ENCODE measurements at places on chromosomes 11 and 22.
A peak's percentile ranks its signal among the peaks of the same experiment; 100 is the strongest.

- no peak for DNase-seq
Observed at GRCh38 chr11:4030197-4030596, 64.4 kb upstream of the RRM1 start.

- DNase-seq = no peak
Observed at GRCh38 chr11:71060391-71060791, 192.0 kb downstream of the SHANK2 start.

DNA sequence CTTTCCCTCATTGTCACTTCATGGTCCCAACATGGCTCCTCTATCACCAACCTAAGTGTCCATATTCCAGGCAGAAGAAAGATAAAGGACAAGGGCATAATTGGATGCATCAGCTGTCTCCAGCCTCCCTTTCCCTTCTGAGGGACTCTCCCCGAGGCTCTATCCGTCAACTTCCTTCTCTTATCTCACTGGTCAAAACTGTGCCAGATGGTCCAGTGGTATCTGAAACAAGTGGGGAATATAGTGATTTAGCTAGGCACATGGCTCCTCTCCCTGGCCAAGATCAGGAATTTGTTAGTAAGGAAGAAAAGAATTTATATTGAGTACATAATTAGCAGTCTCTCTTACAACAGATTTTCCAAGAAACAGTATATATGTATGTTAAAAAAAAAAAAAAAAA is 12.6 kb upstream of the SPON1 start:
- DNase-seq = no peak

DNA sequence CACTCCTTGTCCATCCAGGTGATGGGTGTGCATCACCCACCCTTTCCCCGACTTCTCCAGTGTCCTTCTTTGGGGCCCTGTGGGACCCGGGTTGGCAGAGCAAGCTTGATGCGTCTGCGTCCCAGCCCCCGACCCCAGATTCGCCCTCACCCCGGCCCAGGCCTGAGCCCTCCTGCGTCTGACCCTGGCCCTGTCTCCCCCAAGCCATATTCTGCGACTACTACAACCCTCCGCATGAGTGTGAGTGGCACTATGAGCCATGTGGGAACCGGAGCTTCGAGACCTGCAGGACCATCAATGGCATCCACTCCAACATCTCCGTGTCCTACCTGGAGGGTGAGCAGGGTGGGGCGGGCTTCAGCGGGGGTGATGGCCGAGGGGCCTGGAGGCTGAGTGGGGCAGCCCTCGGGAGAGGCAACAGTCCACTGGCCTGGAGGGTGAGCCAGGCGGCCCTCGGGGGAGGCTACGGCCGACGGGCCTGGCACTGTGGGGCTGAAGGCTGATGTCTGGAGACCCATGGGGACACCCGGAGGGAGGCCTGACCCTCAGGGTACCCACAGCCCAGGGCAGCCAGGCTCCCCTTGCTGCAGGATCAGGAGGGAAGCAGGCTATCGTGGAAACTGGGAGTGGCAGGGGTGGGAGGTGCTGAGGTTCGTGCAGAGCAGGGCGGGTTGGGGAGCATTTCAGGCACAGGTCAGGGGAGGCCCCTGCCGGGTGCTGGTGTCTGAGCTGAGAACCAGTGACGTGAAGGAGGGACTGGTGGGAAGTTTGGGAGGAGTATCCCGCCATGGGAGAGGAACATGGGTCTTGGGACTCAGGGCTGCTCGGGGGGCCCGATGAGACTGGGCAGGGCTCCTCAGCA is 15.3 kb downstream of the MUC2 start:
- DNase-seq = no peak

DNA sequence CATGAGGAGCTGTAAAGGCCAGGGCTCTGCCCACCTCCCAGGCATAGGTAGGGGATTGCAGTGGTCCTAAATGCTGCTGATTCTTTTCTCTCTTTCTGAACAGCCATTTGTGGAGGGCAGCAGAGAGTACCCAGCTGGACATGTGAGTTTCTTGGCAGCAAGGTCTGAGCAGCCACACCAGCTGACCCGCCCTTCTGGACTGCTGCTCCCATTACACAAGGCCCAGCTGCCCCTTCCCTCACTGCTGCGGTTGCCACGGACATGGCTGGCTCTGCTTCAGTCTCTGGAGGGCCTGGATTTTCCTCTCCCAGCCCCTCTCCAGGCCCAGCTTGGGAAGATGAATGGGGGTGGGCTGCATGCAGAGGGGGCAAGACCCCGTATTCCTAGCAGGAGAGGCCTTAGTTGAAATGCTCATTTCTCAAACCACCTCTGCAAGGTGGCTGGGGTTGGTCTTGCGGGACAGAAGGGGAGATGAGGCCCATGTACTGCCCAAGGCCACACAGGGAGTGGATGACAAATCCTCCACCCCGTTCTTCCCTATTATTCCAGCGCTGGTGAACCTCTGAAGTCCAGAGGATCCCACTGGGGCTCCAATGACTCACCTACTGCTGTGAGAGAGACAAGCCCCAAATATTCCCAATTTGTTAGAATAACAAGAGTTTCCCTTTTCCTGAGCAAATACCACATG is 4.6 kb downstream of the LGALS12 start:
- DNase-seq = peak; percentile 71

DNA sequence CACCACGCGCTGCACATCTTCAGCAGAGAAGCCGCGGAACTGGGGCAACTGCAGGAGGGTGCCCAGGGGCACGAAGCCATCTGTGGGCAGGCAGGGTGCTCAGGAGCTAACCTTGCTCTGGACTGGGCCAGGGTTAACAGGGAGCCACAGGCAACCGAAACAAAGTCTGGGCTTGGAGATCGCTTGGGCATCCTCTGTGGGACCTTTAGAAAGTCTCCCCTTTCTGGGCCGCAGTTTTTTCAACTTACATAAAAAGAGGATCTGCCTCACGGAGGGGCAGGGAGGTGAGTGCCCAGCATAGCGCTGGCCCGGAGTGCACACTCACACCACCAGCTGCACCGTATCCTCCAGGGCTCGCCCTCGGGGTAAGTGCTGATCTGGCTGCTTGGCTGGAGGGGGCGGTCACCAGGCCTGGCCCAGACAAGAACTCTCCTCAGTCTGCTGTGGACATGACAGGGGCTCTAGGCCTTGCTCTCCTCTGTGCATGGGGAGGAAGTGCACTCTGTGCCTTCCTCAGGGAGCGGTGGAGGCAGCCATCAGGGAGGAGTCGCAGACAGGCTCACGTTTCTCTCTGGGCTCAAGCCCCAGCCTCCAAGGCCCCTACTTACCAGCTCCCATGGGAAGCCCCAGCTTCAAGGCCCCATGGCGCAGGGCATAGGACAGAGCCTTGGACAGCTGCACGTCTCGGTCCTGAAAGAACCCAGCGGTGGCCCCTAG is 937 bp downstream of the TRPT1 start:
- DNase-seq = no peak

- no peak for DNase-seq
Observed at GRCh38 chr22:46133588-46133855, 16.8 kb upstream of the PPARA start.

DNA sequence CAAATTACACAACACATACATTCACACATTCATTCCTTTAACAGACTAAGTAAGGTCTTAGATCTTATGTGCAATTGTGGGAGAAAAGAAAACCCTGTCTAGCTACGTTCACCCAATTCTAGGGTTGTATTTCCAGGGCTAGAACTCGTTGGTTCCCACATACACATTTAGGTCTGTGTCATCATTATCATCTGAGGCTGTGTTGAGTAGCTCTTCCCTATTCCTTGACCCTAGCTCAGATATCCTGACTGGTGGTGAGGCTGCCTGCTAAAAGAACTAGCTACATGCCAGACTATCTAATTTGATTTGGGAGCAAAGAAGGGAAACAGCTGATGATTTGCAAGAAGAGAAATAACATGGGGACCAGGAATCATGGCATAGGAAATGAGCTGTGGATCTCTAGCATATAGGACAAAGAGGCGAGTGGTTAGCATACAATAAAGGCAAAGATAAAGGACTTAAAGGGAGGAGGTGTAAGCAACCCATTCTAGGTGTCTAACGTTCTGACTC is 27.5 kb upstream of the OR10G7 start:
- no peak for DNase-seq

- DNase-seq = no peak
Observed at GRCh38 chr11:3380706-3381545, 2.0 kb upstream of the ZNF195 start.

DNA sequence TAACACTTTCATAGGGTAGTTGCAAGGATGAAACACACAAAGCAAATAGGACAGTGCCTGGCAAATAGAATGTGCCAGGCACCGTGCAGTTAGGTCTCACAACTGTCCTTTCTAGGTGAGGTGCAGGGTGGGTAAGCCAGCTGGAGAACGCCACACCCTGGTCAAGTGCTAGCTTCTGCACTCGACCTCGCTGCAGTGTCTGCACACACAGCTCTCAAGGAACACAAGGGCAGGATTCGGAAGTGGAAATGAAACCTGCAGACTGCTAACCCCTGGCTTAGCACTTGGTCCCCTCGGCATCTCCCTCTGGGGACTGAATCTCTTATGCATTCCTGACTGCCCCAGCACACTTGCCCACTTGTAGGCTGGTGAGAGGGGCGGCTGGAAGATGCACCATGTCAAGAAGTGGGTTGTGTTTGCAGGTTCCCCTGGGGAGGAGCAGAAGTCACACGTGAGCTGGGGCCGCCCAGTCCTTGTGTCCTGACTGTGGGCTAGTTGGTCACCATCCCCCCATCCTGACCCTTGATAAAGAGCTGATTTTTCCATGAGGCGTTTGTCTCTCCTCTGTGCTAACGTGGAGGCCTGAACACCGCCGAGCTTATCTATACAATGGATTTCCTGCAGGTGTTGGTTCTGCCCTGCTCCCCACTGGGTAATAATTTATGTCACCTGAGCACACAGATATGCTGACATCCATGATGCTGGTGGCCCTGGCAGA is 89.0 kb downstream of the MICAL2 start:
- no peak for DNase-seq

DNA sequence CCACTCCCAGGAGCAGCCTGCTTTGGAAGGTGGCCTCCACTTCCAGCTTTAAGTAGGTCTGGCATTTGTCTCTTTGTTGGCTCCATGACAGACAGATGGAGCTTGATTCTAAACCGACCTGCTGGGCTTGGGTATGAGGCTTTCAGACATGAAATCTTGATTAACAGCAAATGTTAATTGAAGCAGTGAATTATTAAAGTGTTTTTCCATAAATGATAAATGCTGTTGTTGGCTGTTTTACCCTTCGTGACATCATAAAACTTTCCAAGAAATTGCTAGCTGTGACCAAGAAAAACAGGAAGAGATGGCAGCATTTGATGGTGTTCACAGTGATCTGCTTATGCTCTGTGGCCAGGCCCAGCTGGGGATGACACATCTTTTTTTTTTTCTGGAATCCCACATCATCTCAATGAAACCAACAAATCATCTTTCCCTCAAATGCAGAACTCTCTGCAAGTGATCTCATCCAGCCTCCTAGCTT is 66.1 kb downstream of the RBMXL2 start:
- no peak for DNase-seq

- DNase-seq = no peak
Observed at GRCh38 chr11:84884836-84885235, 742.3 kb downstream of the DLG2 start.

DNA sequence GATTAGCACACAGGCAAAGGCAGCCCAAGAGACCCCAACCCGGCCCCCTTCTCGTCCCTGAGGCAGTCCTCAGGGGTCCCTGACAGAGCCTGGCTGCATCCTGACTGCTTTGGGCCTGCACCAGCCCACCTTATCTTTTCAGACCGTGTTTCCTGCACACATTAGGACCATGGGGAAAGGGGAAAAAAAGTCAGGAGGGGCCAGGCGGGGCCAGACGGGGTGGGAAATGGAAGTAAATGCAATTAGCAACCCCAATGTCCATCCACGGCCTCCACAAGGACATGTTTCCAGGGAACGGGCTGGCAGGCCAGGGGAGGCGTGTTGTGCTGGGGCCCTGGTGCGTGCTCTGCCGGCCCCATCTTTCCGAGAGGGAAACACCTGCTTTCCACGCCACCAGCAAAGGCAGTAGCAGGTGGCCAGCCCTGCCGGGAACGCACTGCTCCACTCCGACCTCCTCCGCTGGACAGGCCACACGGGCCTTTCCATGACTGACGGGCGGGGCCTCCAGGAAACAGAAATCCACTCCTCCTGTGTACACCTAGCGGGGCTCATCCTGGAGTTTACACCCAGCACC is 7.4 kb downstream of the EHD1 start:
- no peak for DNase-seq

GRCh38 chr11:134481135-134481534 is 69.1 kb upstream of the B3GAT1 start:
- no peak for DNase-seq

- DNase-seq = no peak
Observed at GRCh38 chr22:50531546-50531961, 1.7 kb upstream of the TYMP start.

DNA sequence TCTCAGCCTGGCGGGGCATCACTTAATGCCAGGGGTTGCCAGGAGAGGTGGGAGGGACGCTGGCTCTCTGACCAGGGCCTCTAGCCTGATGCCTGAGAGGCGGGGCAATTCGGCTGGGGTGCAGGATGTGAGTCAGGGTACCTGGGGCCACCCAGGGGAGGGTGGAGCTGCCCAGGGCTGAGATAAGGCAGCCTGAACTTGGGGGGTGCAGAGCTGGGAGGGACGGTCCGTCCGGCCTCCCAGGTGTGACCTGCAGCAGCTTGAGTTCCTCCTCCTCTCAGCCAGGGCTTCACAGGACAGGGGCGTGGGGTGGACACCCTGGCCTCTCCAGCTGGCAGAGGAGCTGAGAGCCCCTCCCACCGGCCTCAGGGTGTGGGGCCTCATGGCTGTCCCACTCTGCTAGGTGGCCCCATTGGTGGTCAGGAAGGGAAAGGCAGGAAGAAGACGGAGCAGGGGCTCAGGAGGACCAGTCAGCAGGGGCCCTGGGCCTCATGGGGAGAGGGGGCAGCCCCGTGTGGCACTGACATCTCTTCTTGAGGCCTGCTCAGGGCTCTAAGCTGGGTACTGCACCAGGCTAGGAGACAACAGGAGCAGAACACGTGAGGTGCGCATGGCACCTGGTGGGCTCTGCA is 942 bp upstream of the RPS6KA4 start:
- DNase-seq = no peak

DNA sequence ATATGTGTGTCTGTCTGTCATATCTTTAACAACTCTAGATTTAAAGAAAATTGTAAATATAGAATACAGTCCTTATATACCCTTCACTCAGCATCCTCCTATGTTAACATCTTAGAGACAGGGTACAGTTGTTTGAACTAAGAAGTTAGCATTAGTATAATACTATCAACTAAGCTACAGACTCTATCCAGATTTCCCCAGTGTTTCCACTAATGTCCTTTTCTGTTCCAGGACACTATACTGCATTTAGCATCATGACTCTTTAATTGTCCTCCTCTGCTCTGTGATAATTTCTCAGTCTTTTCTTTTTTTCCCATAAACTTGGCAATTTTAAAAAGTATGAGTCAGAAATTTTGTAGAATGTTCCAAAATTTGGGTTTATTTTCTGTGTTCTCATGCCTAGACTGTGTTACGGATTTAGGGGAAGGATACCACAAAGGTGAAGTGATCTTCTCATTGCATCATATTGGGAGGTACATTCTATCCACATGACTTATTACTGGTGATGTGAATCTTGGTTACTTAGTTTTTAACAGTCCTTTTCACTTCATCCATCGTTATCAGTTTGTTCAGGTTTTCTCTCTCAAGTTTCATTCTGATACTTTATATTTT is 168.4 kb downstream of the SBF2 start:
- DNase-seq = no peak

GRCh38 chr11:90757849-90758494 is 535.1 kb upstream of the CHORDC1 start:
- DNase-seq = no peak

GRCh38 chr11:2189938-2190656 is 18.5 kb upstream of the TH start:
- DNase-seq = no peak

GRCh38 chr22:38733329-38733723 is 22.5 kb downstream of the SUN2 start:
- DNase-seq = no peak

All from C1 segment of cervical spinal cord (tissue), 14 donors.